CD4-positive, alpha-beta T cell treated with Interleukin-17A for 4 hours (primary cell): ENCODE measurements at places on chromosomes 4 and X.

DNA sequence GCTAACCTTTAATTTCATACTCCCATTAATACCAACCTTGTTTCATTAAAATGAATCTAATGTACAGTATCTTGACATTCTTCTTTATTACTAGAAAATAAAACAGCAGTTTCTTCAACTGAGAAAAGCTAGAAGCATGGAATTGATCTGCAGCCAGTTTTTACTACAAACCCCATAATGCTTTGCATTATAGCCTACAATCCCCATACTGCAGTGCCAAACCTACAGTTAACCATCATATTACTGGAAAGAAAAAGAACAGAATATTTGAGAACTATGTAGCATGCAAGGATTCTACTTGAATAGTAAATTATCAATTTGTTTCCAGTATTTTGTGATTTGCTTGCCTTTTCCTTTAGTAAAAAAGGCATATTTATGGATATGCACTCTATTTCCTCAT, 3.2 kb upstream of the IL1RAPL1 start:
- no peak for DNase-seq

- no peak for DNase-seq
Observed at GRCh38 chr4:78560296-78560963, 8.9 kb downstream of the ANXA3 start.

GRCh38 chr4:184845367-184846021, 19.7 kb upstream of the ACSL1 start:
- no peak for DNase-seq

GRCh38 chrX:15525664-15526416, 25.2 kb downstream of the BMX start:
- no peak for DNase-seq

DNA sequence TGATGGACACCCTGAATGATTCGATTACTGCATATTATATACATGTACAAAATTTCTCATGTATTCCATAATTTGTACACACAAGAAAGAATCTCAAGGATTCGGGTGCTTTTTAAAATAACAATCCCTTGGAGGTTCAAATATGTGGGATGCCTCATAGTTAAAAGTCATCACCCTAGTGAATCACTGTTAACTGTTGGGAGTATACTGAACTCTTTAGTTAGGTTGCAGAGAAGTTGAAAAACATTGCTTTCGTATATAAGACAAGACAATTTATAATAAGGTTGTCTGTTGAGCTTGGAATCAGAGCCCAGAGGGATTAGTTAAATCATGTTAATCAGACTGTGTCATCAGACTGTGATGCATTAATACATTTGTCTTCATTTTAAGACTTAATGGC, 15.6 kb downstream of the DCK start:
- DNase-seq, result no peak

GRCh38 chr4:177446586-177446985, 4.3 kb upstream of the AGA start:
- no peak for DNase-seq

DNA sequence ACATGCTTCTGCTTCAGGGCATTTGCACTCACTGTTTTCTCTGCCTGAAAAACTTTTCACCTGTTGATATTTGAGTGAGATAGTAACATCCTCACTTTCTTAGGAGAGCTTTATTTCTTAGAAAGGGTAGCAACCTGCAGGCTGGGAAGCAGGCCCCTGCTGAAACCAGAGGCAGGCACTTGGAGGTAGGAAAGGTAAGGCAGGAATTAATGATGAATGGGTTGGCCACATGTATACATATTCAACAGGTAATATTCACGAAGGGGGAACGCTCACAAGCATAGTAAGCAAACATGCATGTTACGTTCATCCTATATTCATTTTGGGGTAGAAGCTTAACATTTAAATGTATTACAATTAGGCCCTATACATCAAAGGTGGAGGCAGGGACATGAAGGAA, 3.1 kb downstream of the SPATA18 start:
- DNase-seq, result no peak

DNA sequence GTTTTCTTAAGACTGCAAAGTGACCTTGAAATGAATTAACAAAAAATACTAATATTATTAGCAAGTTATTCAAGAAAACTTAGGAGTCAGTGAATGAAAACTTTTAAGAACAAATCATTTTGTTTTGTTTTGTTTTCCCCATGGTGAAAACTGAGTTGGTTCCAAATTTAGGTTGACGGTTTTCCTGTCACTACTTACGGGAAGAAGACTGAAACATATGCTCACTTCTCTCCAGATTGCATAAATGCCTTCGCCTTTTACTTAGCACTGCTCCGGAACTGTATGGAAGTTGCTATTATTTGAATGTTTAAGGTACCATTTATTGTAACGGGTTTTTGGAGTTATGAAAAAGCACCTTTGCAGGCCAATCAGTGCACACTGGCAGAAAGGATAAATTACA, 42.8 kb downstream of the DOCK11 start:
- no peak for DNase-seq

- no peak for DNase-seq
Observed at GRCh38 chr4:20615486-20616260, 84.6 kb upstream of the PACRGL start.

GRCh38 chr4:173243917-173244658, 75.5 kb downstream of the GALNT7 start:
- no peak for DNase-seq

DNA sequence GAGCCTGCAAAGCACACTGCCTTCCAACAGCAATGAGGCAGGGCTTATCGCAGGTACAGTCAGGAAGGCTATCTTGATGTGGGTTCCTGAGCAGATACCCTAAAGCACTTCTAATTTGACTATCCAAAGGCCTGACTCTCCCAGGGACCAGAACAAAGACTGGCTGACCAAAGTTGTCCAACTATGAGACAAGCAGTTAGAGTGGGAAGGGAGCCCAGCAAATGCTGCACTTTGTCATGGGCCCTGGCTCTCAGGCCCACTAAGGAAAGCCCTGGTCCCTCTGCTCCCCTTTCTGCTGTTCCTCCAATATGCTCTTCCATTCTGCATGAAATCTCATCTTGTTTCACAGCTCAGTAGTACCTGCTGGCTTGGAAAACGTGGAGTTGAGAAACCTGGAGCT, 391.0 kb downstream of the RAB28 start:
- DNase-seq, result no peak

DNA sequence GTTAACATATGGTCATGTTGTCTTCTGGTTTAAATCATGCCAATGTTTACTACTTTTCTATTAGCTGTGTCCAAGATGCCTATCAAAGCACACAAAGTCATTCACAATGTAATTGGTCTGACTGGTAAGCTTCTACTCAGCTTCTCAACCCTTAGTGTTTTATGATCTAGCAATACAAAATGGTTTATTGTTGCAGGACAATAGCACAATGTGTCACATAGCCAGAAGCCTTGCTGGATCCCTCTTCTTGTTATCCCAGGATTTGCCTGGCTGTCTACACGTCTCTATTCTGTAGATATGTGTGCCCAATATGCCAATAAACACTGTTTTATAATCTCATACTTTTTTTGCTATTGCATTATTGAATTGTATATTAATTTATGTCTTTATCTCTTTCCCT, 1111.0 kb upstream of the AGA start:
- DNase-seq, result no peak

DNA sequence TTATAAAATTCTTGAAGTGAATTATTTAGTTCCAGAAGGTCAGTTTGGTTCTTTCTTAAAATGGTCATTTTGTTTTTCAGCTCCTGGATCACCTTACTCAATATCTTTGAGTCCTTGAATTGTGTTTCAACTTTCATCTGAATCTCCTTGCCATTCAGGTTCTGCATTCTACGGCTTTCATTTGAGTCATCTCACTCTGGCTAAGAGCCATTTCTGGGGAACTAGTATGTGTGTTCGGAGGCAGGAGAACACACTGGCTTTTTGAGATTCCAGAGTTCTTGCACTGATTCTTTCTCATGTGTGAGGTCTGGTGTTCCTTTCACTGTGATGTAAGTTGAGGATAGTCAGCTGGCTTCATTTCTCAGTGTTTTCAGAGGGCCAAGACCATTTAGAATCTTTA, 708.4 kb upstream of the FRG1 start:
- DNase-seq, result no peak

- no peak for DNase-seq
Observed at GRCh38 chr4:120948382-120948781, 25.9 kb upstream of the PRDM5 start.

DNA sequence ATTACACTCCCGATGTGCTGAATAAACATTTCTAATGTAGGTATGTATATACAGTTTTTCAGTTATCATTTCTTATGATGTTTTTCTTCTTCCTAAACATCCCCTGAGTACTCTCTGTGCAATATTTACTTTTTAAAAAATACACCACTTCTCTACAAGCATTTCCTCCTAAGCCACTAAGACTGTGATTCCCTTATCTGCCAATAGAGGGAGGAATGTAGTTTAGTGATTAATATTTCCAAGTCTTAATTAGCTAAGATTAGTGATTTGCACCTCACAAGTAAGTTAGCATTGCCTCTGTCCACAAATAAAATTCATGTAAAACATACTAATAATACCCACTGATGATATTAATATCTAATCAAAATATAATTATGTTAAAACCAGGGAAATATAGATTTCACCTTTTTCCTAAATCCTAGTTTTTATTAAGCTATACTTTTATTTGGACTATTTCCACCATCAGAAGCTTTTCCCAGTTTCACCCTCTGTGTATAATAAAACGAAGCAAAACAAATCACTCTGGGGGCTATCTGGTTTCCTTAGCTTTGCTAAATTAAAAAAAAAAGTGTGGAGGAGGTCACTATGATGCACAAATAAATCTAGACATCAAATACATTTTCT, 909.1 kb downstream of the FAT4 start:
- no peak for DNase-seq
